LHCN-M2 (cell line): ENCODE measurements at places on chromosomes 3 and 15.

GRCh38 chr3:49300595-49300994 is 23.6 kb upstream of the C3orf62 start:
- no peak for DNase-seq

DNA sequence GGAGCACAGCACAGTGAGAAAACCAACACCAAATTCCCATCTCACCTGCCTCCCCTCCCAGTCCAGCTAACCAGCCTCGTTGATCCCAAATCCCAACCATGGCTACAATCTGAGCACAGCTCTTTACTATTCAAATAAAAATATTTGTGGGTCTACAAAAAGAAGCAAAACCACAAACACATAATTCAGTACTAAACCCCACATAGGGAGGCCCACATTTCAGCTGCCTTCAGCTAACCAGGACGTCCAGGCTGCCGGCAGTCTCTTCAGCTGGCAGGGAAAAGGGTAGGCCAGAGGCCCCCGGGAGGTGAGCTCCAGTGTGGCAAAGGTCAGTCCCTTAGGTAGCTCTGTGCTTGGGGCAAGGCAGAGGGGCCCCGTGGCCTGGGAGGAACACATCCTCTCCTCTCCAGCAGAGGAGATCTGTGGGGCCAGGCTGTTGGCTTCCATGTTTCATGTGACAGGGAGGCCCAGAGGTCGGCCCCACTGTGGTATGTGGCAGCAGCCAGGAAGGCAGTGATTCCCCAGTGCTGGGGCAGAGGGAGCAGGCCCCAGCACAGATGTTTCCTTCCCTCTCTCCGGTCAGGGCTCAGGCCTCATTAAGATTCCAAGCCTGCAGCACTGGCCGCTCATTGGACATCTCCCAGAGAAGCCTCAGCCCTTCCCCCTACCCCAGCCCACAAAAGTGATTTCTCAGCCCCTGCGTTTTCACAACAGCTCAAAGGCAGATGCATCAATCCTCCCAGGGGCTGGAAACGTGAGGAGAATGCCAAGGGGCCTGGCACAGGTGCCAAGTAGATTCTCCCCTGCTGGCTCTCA is 381.4 kb downstream of the NTRK3 start:
- DNase-seq = no peak

DNA sequence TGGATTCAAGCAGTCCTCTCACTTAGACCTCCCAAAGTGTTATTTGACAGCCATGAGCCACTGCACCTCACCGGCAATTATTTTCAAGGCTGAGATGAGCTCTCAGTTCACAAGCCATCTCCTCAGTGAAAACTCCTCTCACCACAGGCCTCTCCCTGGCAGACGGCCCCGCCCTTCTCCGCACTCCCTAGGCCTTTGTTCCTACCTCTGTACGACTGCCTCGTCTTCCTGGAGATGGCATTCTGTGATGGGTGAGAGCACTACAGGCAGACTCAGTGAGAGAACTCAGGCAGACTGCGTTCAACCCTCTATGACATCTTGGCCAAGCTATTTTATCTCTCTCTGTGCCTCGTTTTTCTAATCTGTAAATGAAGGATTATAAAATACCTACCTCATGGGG is 67.0 kb upstream of the TPM1 start:
- DNase-seq = no peak

- no peak for DNase-seq
Observed at GRCh38 chr3:71857956-71858355, 73.0 kb upstream of the PROK2 start.

DNA sequence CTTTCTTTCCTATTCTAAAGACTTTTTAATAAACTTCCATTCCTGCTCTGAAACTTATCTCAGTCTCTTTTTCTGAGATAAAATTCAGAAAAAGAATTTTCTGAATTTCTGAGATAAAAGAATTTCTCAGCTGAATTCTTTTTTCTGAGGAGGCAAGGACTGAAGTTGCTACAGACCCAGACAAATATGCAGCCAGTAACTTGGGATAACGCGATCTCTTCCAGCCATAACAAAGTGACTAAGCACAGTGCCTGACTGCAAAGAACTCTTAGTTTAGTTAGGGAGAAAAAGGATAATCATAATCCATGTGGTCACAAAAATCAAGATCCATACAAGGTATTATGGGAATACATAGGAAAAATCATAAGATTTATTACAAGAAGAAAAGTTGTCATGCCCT is 222.0 kb upstream of the GAP43 start:
- peak; percentile 81 for DNase-seq

DNA sequence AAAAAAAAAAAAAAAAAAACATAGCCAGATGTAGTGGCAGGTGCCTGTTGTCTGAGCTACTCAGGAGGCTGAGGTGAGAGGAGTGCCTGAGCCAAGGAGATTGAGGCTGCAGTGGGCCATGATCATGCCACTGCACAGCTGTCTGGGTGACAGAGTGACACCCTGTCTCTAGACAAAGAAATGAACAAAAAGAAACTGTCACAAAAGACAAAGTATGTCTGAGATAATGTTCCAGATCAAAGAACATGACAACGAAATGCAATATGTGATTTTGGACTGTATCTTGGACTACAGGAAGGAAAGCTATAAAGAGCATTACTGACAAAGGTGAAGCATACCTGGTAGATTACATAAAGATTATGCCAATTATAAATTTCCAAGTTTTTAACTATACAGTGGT is 862.8 kb downstream of the ROBO2 start:
- DNase-seq = no peak

DNA sequence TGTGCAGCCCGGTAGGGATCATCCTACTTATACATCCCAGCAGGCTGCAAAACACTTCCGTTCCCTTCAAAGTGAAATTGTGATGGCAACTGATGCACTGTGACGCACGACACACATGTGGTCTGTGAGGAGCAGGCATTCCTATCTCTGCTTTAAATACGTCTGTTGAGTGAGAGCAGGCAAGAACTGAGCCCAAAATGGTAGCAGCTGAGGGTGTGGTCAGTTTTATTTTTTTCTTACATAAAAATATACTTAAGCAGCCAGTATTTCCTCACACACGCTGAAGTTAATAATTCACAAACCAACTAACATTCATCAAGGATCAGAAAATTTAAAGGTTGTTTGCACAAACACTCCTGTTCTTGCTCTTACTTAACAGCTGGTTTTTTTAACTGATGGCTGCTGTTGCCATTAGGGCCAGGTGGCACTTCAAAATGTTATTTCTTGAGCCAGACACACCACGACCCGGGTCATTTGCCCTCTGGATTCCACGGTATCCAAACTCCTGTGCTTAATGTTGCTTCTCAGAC is 23.9 kb downstream of the LRIG1 start:
- DNase-seq = no peak

GRCh38 chr3:105629718-105630117 is 239.1 kb downstream of the CBLB start:
- no peak for DNase-seq

DNA sequence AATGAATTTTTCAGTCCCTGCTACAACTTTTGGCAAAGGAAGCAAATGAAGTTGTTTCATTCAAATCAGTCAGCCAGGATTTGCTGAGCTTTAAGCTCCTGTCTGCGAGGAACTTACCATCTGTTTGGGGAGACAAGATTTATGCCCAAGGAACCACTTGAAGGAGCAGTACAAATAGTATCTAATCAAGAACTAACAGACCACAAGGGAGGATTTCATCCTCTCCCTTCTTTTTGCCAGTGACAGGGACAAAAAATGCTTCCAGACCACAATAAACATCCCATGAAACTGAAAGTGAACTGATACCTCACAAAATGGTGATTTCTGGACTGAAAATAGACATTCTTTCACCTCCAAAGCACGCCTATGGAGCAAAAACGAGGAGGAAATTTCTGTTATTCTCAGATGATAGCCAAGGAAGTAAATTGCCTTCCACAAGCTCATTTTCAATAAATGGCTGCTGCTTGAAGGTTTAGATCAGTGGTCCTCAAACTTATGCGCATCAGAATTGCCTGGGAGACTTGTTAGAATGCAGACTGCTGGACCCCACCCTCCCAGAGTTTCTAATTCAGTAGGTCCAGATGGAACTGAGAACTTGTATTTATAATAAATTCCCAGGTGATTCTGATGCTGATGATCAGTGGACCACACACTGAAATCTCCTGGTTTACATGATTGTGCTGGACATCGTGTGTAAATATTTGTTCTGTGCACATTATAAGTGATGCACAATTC is 202.4 kb upstream of the GADL1 start:
- DNase-seq = peak; percentile 19

DNA sequence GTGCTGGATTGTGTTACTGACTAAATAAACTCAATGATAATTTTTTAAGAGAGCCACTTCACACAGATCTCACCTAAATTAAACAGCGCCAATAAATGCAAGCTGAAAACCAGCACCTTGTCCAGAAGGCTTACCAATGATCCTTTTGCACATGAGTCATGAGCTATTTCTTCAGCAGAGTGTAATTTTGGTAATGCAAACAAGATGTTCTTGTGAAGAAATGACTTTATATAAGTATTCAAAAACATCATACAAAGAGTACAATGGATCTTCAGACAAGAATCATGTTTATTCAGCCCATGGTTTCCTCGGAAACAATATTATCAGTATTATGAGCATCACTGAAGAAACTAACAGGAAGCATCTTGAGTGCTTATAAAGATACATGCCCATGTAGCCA is 263.8 kb upstream of the UBE2E2 start:
- DNase-seq = no peak

- DNase-seq = no peak
Observed at GRCh38 chr3:13081603-13082360, 8.6 kb upstream of the IQSEC1 start.
